Stimulated activated CD8-positive, alpha-beta memory T cell treated with anti-CD3 and anti-CD28 coated beads, Interleukin-7, amount 100 ng/mL, for 1 hour (primary cell): ENCODE measurements at places on chromosomes 2 and 18.

DNA sequence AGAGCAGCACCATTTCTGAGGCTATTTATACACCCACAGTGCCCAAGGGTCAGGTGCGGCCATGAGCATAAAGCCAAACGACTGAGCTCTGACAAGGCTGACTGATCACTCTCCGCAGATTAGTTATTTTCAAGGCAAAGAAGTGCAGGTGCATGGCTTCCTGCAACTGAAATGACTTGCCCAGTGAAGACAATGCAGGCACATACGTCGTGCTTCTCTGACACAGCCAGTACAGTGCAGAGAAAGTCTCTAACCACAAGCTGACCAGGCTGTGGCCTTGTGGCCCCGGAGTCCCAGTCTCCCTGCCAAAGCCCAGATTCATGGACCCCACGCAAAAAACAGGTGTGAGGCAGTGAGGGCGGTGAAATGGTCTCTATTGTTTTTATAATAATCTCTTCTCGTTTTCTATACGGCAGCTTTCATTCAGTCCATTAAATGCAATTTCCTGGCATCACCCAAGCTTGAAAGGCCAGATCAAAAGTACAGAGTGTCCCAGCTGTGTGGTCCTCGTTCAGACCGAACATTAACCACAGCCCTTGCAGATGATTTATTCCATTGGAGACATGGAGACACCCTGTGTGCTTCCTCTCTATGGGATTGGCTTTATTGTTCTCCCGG lies 447.0 kb upstream of the ID2 start:
- DNase-seq = no peak

GRCh38 chr2:45964223-45964841 lies 312.9 kb downstream of the PRKCE start:
- no peak for DNase-seq

DNA sequence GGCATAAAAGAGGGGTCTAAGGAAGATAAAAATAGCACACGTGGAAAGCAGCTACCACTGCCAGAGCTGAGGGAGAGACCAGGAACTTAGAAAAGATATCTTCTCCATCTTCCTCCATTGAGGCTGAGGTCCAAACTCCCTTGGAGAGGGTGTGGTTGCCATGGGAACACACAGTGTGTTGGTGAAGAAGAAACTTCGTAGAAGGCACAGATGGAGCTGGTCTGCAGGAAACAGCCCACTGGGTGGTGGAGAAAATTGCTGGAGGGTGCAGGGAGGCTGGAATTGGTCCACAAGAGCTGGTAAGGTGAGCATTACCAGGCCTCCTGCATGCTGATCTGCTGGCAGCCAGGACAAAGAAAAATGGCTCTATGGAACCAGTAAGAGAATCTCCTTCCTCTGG lies 191.0 kb downstream of the HRH4 start:
- DNase-seq = no peak

- DNase-seq = no peak
Measured at GRCh38 chr18:68725346-68725745, 10.4 kb upstream of the TMX3 start.

- DNase-seq = no peak
Measured at GRCh38 chr2:207216457-207216856, 50.7 kb upstream of the KLF7 start.

- DNase-seq = no peak
Measured at GRCh38 chr2:144078802-144079724, 440.9 kb downstream of the ZEB2 start.

DNA sequence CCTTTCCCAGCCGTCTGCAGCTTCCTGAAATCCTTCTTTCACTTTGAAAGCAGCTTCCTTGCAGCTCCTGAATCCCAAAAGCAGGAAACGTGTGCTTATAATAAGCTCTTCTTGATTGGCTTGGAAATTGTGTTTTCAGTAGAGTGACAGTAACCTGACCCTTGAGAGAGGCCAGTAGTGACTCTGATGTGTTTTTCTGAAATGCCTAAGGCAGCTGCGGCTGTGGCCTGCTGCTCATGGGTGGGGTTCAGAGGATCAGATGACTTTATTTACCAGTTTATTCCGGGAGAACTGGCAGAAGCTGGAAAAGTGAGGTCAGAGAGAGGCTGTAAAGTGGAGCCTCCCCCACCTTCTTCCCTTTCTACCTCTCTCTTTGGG lies 31.9 kb upstream of the RPIA start:
- no peak for DNase-seq

GRCh38 chr2:227973241-227973640 lies 101.8 kb downstream of the DAW1 start:
- no peak for DNase-seq

GRCh38 chr2:218354850-218355443 lies 1.7 kb upstream of the CATIP start:
- DNase-seq = no peak

DNA sequence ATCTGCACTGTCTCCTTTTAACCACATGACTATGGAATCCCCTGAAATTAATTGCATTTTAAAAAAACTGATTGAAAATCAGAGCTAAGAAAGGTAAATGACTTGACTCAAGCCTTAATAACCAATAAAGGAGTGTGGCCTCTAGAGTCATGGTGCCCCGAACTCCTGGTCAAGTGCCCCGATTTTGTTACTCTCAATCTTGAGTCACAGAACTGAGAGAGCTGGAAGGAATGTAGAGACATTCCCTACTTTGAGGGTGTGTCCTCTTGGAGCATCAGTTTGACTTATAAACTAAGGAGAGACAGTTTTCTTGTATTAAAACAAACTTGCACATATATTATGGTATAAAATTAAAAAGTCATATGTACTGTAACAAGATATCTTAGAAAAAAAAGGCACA lies 2.4 kb downstream of the WDR43 start:
- no peak for DNase-seq

GRCh38 chr18:79251021-79251420 lies 144.7 kb upstream of the NFATC1 start:
- no peak for DNase-seq

GRCh38 chr18:46917803-46918600 lies 600 bp downstream of the KATNAL2 start:
- no peak for DNase-seq

GRCh38 chr2:10721396-10722251 lies at the start of gene ATP6V1C2:
Gene ATP6V1C2 (plus strand): TSS chr2:10721630. CDS start chr2:10722850, 1,220 bp downstream.
- no peak for DNase-seq

DNA sequence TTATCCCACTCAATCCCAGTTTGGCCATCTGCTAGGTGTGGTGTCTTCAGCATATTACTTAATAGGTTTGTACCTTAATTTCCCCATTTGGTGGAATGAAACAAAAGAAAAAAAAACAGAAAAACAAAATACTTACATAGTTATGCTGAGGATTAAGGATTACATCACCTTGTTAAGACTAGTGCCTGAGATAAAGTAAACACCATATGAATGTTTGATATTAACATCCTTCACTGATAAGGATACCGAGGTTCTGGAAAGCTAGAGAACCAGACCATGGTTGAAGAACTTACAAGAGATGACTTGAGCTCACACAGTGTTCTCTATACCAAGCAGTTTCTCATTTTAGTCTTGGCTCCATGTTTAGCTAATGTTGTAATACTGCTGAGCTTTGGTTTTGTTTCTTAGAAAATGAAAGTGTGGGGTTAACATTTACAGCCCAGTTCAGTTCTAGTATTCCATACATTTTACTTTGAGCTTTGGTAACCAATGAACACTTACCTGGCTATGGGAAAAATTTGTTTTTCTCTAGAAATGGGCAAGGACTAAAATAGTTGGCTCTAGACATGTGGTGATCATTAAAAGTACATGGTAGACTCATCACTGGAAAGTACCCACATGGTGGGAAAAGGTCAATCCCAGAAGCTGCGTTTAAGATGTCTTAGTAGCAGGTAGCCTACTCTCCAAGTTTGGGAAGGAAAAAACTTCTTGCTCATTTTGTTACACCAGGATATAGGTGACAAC lies 5.8 kb upstream of the GPD2 start:
- DNase-seq = no peak

DNA sequence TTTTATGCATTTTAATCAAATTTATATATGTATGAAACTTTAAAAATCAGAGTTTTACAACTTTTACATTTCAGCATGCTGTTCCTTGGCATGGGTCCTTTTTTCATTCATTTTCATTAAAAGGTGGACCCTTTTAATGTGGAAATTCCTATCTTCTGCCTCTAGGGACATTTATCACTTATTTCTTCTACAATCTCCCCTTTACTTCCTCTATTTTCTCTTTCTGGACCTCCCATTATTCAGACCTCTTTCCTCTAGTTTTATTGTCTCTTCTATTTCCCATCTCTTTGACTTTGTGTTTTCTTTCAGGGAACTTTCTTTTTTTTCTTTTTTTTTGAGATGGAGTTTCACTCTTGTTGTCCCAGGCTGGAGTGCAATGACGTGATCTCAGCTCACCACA lies 5.7 kb downstream of the PROC start:
- DNase-seq = no peak
